ENCODE measurements at places on chromosomes 7 and 10.

DNA sequence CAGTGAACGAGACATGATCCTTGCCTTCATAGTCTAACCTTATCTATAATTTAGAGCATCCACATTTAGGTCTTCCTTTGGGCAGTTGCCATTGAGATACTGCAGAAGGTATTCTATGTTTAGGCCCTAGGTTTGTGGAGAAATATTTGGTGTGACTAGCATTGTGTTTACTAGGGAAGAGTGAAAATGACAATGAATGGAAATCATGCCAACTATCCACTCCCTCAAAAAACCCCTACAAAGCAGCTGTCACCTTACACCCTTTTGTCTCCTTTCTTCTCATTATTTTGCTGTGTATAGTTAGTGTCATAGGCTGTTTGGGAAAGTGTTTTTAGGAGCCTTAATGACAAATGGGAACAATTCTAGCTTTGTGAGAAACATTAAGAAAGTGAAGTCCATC is 3.2 kb downstream of the CCNJ start:
- no peak for DNase-seq

DNA sequence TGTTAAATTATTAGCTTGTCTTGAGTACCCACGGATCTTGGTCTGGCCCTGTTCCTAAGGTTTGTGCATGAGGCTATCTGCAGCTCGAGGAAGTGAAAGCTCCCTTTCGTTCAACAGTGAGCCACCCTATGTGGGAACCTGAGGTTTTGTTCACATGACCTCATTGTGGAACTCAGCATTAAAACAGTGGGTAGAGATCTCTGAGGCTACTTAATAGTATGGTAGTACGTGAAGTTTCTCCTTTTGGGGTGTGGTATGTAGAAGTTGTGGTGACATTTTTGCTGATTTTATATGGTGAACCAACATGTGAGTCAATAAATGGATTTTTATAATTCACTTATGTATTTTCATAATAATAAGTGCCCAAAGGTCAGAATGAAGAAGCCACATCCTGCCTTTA is 252.7 kb upstream of the FERD3L start:
- DNase-seq: no peak

- no peak for DNase-seq
These were observed 36.5 kb upstream of the AP5Z1 start for GRCh38 chr7:4738711-4739527.

- DNase-seq: no peak
These were observed 186.6 kb downstream of the DNAJB6 start for GRCh38 chr7:157523371-157523765.

- no peak for DNase-seq
These were observed 27.9 kb downstream of the WIPI2 start for GRCh38 chr7:5217851-5218331.

- no peak for DNase-seq
These were observed 32.8 kb upstream of the DGKI start for GRCh38 chr7:137879357-137880158.

DNA sequence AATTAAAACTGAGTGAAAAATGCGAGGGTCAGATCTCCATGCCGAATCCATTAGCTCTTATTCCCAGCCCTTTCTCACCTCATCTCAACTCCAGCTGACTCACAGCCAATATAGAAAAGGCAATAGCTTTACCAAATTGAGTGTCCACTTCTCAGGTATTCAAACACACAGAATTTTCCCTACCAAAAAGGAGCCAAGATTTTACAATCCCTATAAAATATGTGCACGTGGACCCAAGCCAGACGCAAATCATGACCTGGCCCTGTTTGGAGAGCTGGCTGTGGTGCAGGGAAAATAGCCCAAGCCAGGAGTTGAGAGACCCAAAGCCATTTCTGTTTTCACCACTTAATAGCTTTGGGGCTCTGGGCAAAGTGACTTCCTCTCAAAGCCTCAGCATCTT is 379.7 kb upstream of the AUTS2 start:
- no peak for DNase-seq

- no peak for DNase-seq
These were observed 487.4 kb downstream of the PLXDC2 start for GRCh38 chr10:20303453-20304152.

DNA sequence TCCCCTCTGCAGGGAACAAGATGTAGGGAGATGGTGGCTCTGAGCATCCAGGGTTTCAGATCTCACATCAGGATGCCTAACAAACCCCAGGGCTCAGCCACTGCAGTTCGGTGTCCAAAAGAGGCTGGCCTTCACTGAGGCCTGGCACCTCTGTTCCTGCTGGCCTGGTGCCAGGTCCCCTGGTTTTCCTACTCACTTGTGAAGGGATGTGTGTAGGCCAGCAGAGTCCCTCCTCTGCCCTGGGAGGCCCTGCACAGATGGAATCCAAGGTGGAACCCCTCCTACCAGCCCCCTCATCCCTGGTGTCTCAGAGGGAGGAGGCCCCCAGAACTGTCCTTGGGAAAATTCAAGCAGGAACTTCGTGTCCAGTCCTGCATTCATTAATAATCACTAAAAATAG is 260.6 kb downstream of the CCSER2 start:
- DNase-seq: no peak

- DNase-seq: no peak
These were observed 215.9 kb downstream of the PARD3 start for GRCh38 chr10:34599026-34599795.

DNA sequence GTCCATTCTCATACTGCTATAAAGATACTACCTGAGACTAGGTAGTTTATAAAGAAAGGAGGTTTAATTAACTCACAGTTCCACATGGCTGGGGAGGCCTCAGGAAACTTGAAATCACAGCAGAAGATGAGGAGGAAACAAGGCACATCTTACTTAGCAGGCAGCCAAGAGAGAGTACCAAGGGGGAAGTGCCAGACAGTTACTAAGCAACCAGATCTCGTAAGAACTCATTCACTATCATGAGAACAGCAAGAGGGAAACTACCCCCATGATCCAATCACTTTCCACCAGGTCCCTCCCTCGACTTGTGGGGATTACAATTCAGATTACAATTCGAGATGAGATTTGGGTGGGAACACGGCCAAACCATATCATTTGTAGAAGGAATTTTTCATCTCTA is 36.3 kb downstream of the NHLRC2 start:
- no peak for DNase-seq

DNA sequence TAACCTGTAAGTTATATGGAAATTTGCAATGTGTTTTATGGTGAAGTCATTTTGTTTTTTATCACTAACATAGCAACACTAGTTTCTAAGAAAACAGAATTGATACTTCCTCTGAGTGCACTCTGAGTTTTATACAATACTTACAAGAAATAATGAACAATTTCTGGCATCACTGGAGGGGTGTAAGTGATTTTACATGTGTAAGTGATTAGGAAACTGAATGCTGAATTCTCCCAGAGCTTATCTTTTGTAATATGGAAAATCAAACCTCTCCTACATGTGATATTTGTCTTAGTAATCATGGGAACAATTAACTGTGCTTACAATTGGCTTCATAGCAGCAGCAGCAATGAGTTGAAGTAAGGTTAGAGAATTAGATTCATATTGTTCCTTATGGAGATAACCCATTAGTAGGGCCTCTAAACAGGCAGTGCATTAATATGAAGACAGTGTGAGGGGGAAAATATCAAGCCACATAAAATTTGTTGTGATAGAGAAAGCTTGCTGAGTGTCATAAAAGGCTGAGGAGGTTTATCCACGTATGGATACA is 37.4 kb downstream of the SEMA3C start:
- DNase-seq: no peak

- no peak for DNase-seq
These were observed 4.4 kb upstream of the CCL26 start for GRCh38 chr7:75776295-75776971.

GRCh38 chr10:122875843-122876466 is 3.4 kb downstream of the FAM24B start:
- no peak for DNase-seq

DNA sequence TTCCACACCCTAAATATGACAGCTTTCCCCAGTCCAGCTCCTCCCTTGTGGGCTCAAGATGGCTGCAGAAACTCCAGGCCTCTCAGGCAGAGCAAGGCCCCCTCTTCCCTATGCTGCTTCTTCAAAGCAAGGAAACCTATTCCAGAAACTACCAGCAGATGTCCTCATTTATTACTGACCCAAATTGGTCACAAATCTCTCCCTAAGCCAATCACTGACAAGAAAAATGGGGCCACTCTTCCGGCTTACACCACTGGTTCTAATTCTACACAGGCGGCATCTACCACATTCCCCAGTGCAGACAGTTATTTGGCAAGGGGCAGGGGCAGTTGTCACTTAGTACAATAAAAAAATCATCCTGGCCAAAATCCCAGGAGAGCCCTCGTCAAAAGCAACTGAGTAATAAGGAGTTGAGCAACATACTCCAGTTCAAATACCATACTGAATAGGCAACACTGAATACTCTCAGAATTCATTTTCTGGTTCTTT is 150.4 kb downstream of the SFMBT2 start:
- DNase-seq: no peak

DNA sequence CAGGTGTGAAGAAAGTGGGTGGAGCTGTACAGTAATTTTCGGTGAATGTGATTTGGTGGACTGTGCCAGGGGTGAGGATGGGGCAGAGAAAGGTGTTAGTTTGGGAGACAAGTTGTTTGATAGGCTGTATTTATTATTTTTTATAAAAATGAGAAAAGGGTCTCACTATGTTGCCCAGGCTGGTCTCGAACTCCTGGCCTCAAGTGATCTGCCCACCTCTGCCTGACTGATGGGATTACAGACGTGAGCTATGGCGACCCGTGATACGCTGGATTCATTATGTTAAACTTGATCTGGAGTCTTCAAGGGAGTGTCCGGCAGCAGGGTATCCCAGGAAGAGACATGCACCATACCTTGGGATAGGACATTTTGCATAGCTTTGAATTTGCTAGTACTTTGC is 1.3 kb downstream of the KAT6B start:
- DNase-seq: no peak

GRCh38 chr7:19117870-19118608 is 603 bp upstream of the TWIST1 start:
- DNase-seq: no peak

DNA sequence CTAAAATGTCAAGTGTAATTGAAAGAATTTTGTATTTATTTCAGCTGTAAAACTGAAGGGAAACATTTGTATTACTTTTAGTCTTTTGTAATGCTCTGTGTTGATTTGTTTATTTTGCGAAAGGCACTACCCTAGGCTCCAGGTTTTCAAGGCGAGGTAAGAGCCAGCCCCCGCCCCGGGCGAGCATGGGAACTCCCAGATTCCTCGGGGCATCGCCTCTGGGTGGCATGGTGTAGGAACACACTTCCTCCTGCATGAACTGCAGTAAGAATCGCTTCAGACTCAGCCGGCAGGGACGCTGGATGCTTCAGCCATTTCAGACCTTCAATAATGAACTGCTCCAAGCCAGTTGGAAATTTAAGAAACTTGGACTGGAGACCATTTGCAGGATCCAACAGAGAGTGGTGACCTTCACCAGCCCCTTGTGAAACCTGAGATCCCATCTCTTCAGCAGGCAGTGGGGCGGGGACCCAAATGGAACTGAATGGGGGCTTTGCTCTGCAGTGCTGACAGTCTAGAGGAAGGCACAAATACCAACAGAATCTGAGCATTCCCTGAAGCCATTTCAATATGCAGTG is 544.3 kb upstream of the MGMT start:
- no peak for DNase-seq

GRCh38 chr10:6274484-6274883 is 71.8 kb downstream of the PFKFB3 start:
- no peak for DNase-seq

Data from NCI-H1105 treated with DMSO at 0.1 percent for 48 hours (cell line).